ENCODE measurements at places on chromosomes 12 and 14. TPM values are rescaled to one million over a fixed set of nuclear protein-coding genes. Genes with fewer than 3 reads are reported as not detected.

Gene AKAP5
- 0.30 TPM for polyA plus RNA-seq

Gene KRT82
- polyA plus RNA-seq: not detected

Gene ITGB7
- 0.15 TPM for polyA plus RNA-seq

GRCh38 chr14:54440037-54440436 is 1.1 kb downstream of the CNIH1 start:
- no peaks in the 10 kb centered on the region for H3K36me3 ChIP-seq
- DNase-seq: peak; percentile 73
- H3K4me3 ChIP-seq: peak overlapping the region; percentile 69
- peak overlapping the region; percentile 81 for H3K27ac ChIP-seq
- no peaks in the 10 kb centered on the region for H3K27me3 ChIP-seq

DNA sequence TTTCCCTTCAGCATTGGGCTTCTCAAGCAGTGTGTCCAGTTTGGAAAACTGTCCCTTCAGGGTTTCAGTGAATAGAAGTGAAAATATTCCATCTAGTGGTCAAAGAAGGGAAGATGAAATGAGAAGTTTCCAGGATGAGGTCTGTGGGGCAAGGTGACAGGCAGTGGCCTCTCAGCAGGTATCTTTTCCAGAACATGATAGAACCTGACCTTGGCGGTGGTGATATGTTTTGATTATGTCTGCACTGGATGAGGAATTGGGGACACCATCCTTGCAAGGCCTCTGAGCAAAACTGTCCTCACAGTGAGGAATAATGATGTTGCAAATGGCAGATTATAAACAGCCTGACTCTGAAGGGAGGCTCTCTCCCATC is 4.7 kb downstream of the GPX2 start:
- H3K27ac ChIP-seq: no peak overlapping the region
- no peaks in the 10 kb centered on the region for H3K27me3 ChIP-seq
- DNase-seq: no peak
- peaks cover 2% of the 10 kb centered on the region for H3K36me3 ChIP-seq
- no peak overlapping the region for H3K4me3 ChIP-seq

DNA sequence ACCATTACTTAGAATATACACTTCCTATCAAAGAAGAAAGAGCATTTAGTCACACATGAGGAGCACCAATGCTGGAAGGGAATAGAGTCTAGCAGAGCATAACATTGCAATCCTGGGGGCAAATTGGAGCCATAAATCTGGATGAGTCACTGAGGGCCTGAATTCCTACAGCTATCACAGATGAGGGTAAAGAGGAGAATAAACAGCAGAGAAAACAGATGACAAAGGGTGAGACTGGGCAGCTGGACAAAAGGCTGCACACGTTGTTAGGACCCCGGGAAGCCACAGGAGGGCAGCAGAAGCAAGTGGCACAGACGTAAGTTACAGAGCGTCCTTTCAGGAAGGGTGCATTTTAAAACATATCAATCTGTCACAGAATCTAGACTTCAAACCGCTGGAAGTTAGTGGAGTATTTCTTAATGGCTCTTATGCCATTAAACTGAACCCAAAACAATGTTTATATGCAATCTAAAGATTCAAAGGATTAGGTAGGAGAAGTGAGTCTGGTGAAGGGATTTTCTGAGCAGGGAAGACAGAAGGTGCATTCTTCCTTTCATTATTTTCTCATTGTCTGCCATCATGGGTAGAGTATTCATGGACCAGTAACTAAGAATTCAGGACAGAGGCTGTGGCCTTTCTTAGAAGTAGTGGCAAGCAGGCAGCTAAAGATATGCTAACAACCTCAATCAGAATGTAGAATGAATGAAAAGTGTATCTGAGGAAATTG is 159.8 kb upstream of the DAAM1 start:
- no peak overlapping the region for H3K4me3 ChIP-seq
- H3K4me1 ChIP-seq: peaks cover 2% of the 10 kb centered on the region
- peak; percentile 96 for DNase-seq
- H3K36me3 ChIP-seq: no peaks in the 10 kb centered on the region
- H3K27ac ChIP-seq: no peak overlapping the region
- no peaks in the 10 kb centered on the region for H3K27me3 ChIP-seq

DNA sequence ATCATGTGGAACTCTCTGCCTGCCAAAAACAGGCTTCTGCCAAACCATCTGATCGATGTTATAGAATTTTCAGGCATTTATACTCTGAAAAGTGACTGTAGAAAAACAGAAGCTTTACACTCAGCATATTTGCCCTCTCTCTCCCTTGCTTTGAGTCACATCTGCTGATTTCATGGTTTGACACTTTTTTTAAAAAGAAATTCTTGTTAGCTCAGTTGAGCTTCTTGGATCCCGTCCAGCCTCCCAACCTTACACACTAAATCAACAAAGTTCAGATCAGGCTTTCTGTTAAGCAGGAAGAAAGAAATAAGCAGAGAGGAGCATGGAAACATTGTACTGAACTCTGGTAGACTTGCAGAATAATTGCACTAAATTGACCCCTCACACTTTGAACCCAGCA is 193.6 kb upstream of the SEL1L start:
- H3K36me3 ChIP-seq: no peaks in the 10 kb centered on the region
- no peak overlapping the region for H3K27ac ChIP-seq
- no peaks in the 10 kb centered on the region for H3K4me1 ChIP-seq
- H3K27me3 ChIP-seq: no peaks in the 10 kb centered on the region

DNA sequence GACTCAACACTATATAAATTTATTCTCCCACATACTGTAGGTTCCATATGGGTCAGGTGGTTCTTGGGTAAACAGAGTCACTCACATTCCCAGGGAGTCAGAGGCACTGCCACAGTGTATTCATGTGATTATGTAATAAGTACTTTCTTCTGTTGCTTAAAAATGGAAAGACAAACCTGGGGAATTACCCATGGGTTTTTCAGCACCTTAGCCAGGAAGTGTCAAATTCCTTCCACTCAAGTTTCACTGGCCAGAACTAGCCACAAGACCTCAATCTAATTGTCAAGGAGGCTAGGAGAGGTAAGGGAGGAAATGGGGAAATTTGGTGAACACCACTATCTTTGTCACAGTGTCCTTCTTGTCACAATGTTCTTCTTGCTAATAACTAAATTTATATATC is 333.2 kb upstream of the MDGA2 start:
- no peaks in the 10 kb centered on the region for H3K36me3 ChIP-seq
- no peak overlapping the region for H3K27ac ChIP-seq
- DNase-seq: no peak

DNA sequence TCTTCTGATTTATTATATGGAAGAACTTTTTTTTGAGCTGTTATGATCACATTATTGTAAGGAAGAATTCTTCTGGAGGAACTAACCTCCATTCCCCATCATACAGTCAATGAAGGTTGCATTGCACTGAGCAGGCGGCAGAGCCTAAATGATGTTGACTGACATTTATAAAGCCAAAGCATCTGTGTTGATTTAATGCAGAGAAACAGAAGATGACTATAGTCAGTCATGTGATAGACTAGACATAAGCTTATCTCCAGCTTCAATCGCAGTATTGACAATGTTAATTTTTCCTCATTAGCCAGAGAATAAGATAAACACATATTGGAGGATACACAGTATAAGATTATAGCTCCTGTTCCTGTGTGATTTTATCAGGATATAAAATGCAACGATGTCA is 82.0 kb downstream of the PRICKLE1 start:
- no peaks in the 10 kb centered on the region for H3K4me1 ChIP-seq
- no peaks in the 10 kb centered on the region for H3K27me3 ChIP-seq
- DNase-seq: no peak
- H3K36me3 ChIP-seq: no peaks in the 10 kb centered on the region
- no peak overlapping the region for H3K4me3 ChIP-seq

GRCh38 chr12:25830456-25830855 is 128.0 kb upstream of the RASSF8 start:
- H3K36me3 ChIP-seq: no peaks in the 10 kb centered on the region
- no peak overlapping the region for H3K27ac ChIP-seq
- peaks cover 16% of the 10 kb centered on the region for H3K4me1 ChIP-seq
- peak; percentile 7 for DNase-seq
- no peak overlapping the region for H3K4me3 ChIP-seq
- H3K27me3 ChIP-seq: no peaks in the 10 kb centered on the region

- H3K27me3 ChIP-seq: peaks cover 18% of the 10 kb centered on the region
- H3K27ac ChIP-seq: no peak overlapping the region
- no peak for DNase-seq
- no peak overlapping the region for H3K4me3 ChIP-seq
These were observed 15.8 kb downstream of the FOXA1 start for GRCh38 chr14:37579274-37579673.

DNA sequence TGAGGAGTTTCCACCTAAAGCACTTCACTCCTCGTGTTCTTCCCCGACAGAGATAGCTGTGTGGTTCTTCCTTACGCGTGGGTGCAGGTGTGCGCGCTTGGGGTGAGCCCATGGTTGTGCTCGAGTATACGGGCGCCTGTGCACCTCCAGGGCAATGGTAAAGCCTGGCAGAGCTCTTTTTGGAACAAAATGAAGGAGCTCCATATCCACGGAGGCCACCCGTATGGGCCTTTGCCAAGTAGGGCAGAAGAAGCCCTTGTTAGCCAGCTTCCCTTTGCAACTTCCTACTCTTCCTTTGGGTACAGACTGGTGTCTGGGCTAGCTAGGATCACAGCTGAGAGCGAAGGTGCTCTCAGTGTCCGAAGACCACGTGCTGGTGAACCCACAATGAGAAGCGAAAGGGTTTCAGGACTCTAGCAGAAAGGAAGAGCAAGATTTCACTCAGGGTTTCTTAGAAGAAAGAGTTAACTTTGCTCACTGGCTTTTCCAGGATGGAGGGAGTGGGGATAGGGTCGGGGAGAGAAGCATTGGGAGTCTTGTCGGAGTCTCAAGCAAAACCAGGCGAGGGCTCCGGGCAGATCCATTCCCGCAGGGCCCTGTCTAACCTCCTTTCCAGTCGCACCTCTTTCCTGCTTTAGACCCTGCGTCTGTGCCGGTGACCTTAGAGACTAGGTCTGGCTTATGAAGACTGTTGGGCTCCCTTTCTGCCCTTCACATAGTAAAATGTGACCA is 960 bp upstream of the LRFN5 start:
- peak; percentile 61 for DNase-seq
- H3K27me3 ChIP-seq: peaks cover 14% of the 10 kb centered on the region
- H3K4me3 ChIP-seq: peak overlapping the region; percentile 59
- H3K27ac ChIP-seq: no peak overlapping the region
- no peaks in the 10 kb centered on the region for H3K4me1 ChIP-seq

DNA sequence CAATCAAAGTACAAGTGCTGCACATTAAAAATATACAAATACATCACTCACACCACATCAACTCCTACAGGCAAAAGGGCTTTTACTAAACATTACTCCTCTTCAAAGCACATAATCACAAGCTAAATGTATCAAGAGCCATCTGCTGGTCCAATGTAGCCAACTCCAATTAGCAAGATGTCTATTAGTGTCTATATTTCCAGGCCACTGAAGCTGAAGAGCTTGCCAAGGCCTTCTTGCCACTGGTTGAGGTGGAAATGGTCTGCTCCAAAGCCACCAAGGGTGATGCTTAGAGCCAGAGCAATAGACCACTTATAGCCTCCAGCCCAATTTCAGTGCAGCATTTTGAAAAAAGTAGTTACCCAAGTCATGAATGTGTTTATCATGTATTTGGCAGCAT is 54.4 kb downstream of the RASSF9 start:
- no peaks in the 10 kb centered on the region for H3K36me3 ChIP-seq
- no peaks in the 10 kb centered on the region for H3K27me3 ChIP-seq
- no peak overlapping the region for H3K27ac ChIP-seq
- DNase-seq: no peak
- no peaks in the 10 kb centered on the region for H3K4me1 ChIP-seq

DNA sequence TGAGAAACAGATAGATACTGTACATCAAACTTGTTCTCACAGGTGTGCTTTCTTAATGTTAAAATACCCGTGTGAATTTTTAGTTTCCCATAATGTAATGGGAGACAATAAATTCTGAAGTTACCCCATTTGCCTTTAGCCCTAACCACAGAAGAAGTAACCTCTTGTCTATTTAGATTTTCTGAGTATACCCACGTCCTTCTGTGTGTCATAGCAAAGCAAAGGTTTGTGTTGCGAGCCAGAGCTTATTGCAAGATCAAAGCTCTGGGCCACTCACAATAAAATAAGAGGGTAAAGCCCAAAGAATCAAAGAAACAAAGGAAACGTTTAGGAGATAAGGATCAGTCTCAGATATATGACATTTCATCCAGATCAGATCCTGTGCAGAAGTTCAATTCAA is 73.9 kb downstream of the BMP4 start:
- H3K4me1 ChIP-seq: no peaks in the 10 kb centered on the region
- H3K27ac ChIP-seq: no peak overlapping the region
- H3K27me3 ChIP-seq: no peaks in the 10 kb centered on the region
- no peak for DNase-seq
- no peak overlapping the region for H3K4me3 ChIP-seq
- H3K36me3 ChIP-seq: no peaks in the 10 kb centered on the region

- H3K4me3 ChIP-seq: no peak overlapping the region
- no peak overlapping the region for H3K27ac ChIP-seq
- no peaks in the 10 kb centered on the region for H3K27me3 ChIP-seq
- peaks cover 3% of the 10 kb centered on the region for H3K4me1 ChIP-seq
- DNase-seq: no peak
These were observed 67.0 kb downstream of the CRADD start for GRCh38 chr12:93743999-93744689.

DNA sequence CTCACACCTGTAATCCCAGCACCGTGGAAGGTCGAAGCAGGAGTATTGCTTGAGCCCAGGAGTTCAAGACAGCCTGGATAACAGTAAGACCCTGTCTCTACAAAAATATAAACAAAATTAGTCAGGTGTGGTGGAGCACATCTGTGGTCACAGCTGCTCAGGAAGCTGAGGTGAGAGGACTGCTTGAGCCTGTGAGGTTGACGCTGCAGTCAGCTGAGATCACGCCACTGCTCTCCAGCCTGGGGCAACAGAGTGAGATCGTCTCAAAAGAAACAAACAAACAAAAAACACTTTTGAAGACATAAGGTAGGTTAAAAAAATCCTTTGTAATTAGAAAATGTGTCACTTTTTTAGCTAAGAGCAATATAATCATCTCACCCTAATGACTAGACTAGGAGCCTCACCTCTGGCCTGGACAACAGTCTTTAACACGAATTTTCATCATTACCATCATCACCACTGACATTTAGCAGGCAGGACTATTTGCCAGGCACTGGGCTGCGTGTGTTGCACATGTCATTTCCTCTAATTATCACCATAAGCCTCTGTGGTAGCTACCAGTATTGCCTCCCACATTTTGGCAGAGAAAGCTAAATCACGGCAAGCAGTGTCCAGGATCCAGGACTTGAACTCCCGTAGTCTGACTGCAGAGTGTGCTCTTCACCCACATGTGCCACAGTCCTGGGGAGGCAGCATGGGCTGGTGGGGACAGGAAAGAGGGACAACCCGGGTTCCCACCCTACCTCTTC is 4.6 kb upstream of the SYCP3 start:
- peaks cover 3% of the 10 kb centered on the region for H3K36me3 ChIP-seq
- H3K4me1 ChIP-seq: no peaks in the 10 kb centered on the region
- no peak overlapping the region for H3K27ac ChIP-seq
- no peak overlapping the region for H3K4me3 ChIP-seq
- no peaks in the 10 kb centered on the region for H3K27me3 ChIP-seq

DNA sequence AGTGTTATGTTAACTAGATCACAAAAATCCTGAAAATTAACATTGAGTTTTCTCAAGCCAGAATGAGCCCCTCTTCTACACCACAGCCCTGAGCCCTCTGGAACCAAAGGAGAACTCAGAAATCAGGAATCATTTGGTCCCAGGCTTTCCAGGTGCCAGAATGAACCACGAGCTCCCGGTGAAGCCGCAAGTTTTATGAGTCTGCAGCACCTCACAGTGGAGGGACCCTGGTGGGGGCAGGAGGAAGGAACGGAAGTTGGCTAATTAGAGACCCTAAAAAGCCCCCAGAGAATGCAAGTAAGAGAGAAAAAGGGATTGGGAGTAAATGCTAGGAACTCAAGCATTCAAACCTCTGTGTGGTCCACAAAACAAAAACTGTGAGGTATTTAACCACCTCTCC is 52.9 kb upstream of the BCL2L14 start:
- H3K27ac ChIP-seq: no peak overlapping the region
- H3K36me3 ChIP-seq: no peaks in the 10 kb centered on the region
- H3K4me1 ChIP-seq: no peaks in the 10 kb centered on the region

All from fibroblast of lung (primary cell).